ENCODE measurements at places on chromosomes 7 and 10.
A peak's percentile ranks its signal among the peaks of the same experiment; 100 is the strongest.

DNA sequence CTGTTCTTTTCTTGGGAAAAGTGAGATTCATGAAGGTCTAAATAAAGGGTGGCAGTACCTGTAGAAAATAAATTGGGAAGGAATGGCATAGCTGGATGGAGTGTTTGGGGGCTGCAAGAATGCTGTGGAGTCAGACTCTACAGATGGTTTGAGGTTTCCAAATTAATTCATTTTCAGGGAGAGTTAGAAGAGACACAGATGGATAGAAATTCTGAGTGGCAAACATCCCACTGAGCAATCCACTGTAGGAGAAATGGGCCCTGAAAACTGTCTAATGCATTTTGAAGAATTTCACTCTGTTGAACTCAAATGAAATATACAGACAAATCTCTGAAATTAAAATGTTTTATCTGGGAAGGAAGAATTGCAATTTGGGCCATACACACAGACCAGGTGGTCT lies 16.9 kb upstream of the NFE2L3 start:
- no peak for DNase-seq

- peak; percentile 20 for DNase-seq
Observed at GRCh38 chr7:66905689-66906088, 15.3 kb upstream of the TMEM248 start.

DNA sequence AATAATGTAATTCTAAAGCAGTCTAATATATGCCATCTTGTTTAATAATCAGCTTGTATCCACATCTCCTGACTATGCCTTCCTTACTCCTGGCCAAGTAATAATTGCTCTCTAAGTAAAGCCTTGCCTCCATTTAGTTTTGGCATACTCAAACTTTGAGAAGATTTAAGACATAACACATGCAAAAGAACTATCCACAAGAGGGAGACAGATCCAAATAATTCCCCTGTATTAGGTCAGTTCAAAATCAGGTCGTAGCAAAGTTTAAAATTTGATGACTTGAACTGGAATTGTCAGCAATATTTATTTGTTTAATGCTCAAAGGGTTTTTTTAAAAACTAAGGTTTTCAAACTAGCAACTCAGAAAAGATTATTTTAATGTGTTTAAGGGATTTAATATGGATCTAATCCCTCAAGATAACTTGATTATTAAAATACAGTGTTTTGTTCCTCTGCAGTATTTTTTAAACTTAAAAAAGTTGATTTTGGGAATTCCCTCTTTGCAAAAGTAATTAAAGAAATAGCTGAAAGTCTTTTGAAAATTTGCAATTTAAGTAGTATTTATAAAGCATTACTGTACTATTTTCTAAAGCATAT lies 95.3 kb downstream of the HDAC9 start:
- DNase-seq = peak; percentile 74

GRCh38 chr7:55794527-55794926 lies 68.0 kb downstream of the SEPTIN14 start:
- DNase-seq = peak; percentile 1

DNA sequence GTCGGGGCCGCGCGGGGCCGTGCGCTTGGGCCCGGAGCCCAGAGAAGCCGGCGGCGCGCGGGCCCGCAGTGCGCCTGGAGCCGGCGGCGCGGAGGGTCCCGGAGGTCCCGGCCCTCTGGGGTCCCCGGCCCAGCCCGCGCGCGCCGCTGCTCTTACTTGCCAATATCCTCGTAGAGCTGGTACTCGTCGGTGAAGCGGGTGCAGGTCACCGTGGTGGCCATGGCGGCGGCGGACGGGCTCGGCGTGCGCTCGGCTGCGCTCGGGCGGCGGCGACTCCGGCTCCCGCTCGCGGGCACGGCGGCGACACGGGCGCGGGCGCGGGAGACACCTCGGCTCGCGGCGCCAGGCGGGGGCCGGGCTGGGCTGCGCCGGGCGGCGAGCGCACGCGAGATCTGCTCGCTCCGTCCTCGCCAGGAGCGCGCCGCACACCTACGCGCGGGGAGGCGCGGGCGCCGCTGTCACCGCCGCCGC lies at the start of gene CAMK2B:
Gene CAMK2B, minus strand, starts transcription at position 394 of the 471 bp plus-strand sequence. Its CDS starts 173 bp downstream, at position 221.
- peak; percentile 41 for DNase-seq

DNA sequence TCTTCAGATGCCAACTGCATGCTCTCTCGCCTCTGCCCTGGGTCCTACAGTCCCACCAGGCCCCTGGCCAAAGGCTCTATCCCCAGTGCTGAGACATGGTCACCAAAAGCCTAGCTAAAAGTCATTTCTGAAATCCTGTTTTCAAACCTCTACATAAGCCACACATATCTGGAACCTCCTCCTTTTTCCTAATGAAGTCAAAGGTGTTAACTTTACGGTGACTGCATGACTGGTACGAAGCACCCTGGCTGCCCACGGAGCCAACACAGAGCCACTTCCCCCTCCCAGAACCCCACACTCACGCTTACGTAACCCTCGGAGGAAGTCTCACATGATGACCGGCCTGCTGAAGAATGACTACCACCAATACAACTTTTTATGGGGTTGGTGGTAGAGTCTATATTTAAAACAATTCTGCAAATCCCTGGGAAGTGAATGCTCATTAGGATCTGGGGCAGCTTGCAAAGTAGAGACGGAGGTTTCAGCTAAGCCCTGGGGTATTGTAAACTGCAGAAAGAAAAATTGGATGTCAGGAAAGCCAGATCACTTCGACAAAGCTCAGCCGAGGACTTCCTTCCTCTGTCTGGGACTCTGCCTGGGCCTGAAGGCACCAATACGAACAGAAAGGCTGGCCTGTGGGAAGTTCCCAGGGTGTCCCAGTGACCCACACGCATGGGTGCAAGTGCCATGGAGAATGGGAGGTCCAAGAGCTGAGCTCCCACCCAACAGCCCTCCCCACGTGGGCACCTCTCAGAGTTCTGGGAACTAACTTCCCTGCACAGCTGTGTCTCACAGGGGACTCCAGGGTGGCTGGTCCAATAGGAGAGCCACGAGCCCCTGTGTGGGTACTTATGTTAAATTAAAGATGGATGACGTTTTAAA lies 50.7 kb downstream of the PDGFA start:
- peak; percentile 58 for DNase-seq

DNA sequence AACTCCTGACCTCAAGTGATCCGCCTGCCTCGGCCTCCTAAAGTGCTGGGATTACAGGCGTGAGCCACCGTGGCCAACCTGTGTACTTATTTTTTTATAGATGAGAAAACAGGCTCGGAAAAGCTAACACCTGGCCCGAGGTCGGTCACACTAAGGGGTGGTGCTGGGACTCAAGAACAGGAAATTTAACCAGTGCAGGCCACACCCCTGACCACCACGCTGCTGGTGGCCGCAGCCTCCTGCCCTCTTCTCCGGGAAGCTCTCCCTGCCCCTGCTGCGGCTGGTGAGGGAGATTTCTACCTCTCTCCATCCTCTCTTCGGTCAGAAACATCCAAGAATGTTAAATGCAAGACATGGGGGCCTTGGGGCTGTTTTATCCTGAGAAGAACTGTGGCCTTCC lies 63.2 kb downstream of the TNRC18 start:
- no peak for DNase-seq

DNA sequence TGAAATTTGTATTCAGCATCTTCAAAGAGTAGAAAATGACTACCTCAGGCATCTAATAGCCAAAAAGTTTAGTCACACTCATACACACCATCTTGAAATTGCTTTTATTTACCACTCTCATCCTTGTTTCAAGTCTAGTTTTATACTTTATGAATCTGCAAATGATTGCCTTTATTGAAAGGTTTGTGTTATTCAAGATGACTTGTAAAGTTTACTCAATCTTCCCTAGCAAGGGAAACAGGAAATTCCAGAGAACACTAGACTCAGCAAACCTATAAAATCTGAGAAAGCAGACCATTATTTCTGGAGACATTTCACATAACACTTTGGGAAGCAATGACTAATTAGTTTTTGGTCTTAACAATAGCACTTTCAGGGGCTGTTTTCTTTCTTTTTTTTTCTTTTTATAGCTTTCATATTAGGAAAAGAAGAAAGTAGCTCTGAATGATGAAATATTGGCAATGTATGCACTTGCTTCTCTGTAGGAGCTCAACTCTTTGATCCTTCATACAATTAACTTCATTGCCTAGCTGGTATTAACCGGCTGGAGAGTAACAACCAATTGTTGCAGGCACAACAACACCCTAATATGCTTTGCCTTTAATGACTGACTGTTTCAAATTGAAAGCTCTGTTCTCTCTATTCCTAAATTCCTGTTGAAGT lies 68.9 kb upstream of the HDAC9 start:
- peak; percentile 64 for DNase-seq

DNA sequence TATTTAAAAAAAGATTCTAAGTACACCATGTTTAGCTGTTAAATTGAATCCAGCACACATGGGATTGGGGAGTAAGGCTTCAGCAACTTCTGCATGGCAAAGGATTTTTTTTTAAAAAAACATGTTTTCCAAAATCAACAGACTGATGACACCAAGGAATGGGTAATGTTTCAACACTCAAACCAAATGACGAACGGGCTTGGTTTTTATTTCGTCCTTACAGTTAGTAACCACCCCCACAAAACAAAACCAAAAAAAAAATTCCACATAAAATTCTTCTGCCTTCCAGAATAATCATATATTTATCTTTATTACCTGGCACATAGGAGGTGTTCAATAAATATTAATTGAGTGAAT lies 45.7 kb downstream of the ICA1 start:
- DNase-seq = no peak

- DNase-seq = no peak
Observed at GRCh38 chr10:9712393-9712792, 1305.3 kb upstream of the CELF2 start.

- DNase-seq = no peak
Observed at GRCh38 chr7:155870334-155871180, 58.3 kb upstream of the SHH start.

- no peak for DNase-seq
Observed at GRCh38 chr10:77490534-77491314, 146.9 kb downstream of the KCNMA1 start.

DNA sequence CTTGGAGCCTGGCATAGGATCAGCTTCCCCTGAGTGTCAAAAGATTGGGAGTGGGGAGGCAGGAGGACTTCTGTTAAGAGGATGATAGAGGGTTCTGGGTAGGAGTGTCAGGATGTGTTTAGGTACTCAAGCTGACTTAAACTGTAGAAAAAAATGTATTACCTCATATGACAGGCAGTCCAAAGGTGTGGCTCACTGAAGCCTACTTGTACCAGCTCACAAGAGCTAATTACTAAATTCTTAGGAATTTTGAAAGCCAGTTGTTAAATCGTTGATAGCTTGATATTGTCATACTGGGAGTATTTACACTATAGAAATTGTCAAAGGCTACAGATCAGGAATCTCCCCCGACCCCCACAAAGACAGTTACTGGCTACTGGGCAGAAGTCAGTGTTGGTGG lies 32.1 kb downstream of the FAS start:
- peak; percentile 20 for DNase-seq

DNA sequence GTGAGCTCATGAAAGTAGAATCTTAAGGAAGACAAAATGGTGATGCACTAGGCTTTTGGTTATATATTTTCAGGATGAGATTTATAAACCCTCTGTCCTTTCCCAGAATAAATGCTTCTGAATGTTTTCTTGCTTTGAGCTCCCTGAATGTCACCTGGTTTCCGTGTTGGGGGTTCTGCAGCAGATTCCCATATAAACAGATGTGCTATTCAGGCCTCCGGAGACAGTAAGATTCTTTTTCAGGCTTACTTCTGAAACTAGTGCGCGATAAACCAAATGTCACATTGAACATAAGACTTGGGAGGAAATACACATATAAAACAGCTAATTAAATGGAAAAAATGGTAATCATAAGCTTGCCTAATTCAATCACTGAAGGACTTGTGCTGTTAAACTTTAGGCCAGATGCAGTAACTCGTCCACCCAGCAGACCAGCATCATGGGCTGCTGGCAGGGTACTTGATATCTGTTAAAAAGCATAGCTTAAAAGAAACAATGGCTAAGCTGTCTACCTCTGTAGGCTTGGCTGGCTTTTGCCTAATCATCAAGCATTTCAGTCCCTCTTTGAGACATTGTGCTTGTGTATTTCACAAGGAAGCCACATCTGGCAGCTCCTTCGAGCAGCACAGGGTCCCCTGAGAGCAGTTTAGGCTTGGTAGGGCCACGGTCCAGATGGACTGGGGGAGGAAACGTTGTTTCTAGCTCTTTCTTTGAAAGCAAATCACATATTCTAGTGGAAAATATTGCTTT lies 281.2 kb upstream of the KIAA1217 start:
- no peak for DNase-seq

DNA sequence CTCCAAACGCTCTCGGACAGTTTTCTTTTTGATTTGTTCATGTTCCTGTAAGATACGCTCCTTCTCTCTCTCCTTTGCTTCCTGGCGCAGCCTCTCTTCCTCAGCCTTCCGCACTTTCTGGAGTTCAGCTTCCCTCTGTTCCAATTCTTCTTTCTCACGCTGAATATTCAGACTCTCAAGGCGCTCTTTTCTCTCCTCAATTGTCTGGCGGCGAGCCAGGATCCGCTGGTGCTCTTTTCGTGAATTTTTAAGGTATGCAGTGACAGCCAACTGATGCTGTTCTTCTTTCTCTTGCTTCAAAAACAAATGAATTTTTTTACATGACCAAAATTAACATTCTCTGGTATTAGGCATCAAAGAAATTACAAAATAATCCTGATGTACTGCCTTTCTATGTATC lies 22.6 kb downstream of the EIF3A start:
- no peak for DNase-seq

GRCh38 chr10:102132563-102133372 lies at the start of gene PPRC1:
TSS of gene PPRC1 (plus strand) at chr10:102133040. CDS start at chr10:102133069, 29 bp downstream.
- DNase-seq = peak; percentile 100

DNA sequence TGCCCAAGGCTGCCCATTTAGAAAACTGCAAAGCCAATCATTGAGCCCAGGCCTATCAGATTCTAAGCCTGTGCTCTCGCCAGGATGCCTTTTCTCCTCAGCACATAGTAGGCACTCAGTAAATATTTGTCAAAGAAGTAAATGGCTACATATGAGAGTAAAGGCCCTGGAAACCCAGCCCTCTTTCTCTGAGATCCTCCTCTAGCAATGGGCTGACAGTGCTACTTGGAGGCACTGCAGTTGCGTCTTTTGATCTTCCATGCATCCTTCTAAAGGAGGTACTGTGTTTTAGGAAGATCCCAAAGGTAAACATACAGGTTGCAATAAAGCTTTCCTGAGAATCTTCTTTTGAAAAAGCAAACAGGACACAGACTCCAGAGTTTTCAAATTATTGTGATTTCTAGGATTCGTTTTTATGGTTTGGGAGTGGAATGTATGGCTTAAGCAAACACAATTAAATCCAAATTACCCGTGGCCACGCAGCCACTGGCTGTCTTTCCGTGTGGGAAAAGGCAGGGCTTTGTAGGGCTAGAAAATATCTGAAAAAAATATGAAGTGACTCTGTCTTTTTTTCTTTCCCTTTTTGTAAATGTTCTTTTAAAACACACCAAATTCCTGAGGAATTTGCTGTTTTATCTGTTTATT lies 151.3 kb upstream of the BMPER start:
- no peak for DNase-seq

GRCh38 chr7:8386926-8387550 lies 46.4 kb upstream of the NXPH1 start:
- DNase-seq = no peak
